ENCODE measurements at places on chromosomes 6 and 20.

DNA sequence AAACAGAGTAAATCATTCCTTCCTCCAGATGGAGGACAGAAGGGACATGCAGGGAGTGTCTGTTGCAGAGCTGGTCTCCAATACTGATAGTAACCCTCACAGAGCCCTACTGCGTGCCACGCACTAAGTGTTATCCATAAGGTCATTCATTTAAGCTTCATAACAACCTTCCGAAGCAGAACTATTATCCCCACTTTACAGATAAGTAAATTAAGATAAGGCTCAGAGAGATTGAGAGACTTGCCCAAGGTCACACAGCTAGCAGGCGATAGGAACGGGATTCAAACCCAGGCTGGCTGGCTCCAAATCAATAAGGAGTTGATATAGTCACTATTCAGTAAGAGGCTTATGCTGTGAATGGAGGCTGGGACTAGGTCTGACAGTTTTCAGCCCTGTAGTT, 30.6 kb downstream of the CPNE5 start:
- DNase-seq = no peak

- no peak for DNase-seq
Observed at GRCh38 chr6:169235286-169235685, 18.4 kb downstream of the THBS2 start.

- no peak for DNase-seq
Observed at GRCh38 chr20:40191573-40191972, 497.5 kb downstream of the MAFB start.

DNA sequence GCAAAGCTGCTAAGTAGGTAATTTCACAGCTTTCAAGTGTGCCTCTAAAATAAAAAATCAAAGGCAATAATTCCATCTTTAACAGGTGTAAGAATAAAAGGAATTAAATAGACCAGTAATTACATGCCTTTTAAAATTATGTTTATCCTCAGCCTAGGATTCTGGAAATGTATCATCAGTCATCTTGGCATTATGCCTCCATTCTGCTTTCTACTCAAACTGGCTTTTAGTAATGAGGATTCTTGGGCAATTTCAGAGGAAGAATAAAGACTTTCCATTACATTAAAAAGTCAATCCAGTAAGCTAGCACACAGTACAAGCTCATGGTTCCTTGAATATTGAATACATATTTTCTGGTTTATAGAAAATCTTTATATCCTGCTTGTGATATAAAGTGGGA, 44.7 kb downstream of the GSTA2 start:
- no peak for DNase-seq

DNA sequence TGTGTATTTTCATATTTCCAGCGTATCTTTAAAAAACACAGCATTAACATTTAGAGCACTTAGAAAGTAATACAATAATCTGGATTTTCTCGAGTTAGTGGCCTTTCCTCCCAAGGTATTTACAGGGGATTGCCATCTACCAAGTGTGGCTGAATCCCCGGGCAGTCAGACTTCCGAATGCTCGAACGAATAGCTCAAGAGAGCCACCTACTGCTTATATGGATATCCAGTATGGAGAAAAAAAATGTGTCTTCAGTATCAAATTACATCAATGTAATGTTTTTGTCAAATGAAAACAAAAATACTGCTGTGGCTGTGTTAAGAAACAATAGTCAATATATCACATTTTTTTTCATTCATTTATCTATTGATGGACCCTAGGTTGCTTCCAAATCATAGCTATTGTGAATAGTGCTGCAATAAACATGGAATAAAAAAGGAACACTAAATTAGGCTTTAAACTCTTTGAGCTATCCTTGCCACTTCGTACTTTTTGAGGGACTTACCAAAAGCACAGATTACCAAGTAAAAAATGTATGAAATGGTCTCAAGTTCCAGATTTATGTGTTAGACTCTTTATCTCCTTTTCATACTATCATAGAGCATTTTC, 654.5 kb upstream of the PTCHD4 start:
- DNase-seq = no peak

Data from stimulated activated CD8-positive, alpha-beta memory T cell treated with anti-CD3 and anti-CD28 coated beads, Interleukin-4, amount 100 ng/mL, for 1 hour (primary cell).